ENCODE measurements at places on chromosomes 3 and 15.

DNA sequence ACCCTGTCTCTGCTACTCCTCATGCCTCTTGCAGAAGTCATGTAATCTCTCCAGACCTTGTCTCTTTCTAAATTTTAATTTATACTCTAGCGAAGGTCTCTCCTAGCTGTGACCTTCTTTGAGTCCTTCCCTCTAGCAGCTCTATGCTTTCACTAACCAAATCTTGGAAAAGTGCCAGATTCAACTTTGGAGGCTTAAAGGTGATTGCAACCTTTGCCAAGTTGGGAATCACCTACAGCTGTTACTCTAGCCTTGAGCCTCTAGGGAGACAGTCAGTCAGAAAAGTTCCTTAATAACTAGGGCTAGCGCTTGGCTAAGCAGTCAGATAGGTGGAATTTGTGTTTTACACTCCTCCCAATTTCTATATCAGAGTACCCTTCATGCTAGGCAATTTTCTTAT is 46.1 kb upstream of the ABI3BP start:
- no peak for DNase-seq

DNA sequence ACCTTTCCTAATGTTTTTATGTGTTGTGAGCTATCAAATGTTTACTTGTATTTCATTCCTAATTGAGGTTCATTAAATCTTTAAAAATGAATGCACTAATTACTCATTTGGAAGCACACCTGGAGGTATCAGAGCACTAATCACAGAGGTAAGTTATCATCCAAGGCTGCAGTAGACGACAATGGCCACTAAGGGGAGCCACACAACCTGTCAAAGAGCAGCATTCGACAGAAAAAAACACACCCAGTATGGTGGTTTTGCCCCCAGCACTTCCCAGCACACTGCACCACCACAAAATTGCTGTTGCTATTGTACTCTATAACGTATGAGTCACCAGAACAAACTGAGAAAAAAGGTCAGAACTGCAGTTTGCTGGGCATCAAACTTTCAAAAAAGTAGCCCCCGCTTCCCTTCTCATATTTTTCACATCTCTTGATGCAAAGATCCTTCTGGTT is 205.9 kb upstream of the IGF1R start:
- no peak for DNase-seq

GRCh38 chr3:11607816-11608215 is 35.9 kb downstream of the VGLL4 start:
- no peak for DNase-seq

DNA sequence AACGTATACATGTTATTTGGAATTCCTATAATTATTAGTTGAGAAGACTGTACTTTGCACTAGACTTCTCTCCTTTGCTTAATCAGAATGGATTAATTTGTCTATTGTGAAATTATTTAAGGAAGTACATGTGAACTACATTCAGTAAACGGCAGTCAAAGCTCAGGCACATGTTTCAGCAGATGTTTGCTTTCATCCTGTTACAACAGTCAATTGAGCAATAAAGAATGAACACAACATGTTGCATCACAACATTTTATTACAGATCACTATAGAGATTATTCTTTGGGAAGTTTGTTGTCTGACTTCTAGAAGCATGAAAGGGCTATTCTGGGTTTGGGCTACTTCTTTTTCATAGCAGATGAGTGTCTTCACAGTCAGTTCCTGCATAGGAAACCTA is 39.2 kb downstream of the RAB27A start:
- no peak for DNase-seq

- DNase-seq, result no peak
Observed at GRCh38 chr3:138408751-138409570, 25.5 kb upstream of the ESYT3 start.

DNA sequence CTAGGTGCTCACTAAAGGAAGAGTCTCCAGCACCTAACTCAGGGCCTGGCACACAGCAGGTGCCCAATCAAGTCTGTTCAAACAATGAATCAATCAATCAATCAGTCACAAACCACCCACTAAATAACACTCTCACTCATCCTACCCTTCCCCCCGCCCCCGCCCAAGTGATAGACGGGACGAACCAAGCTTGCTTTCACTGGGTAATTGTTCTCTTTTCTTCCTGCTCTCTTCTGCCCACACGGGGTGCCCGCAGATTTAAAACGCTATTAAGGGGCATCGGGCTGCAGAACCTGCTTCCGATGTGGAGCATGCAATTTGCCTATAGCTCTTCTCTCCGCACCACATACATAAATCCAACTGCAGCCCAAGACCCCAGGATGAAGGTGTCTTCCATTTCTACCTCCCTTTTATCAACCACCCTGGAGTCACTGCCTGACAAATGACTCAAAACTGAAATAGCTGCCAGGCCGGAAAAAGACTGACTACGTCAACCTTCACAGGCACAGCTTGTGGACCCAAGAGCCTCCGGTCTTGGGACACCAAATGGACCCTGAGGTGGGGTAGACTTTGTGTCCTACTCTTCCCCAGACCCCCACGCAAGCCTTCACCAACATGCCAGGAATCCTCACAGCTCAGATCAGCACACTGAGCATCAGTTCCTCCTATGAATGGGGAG is 1.7 kb downstream of the KLHL25 start:
- no peak for DNase-seq

- no peak for DNase-seq
Observed at GRCh38 chr3:10265833-10266232, 17.6 kb downstream of the TATDN2 start.

DNA sequence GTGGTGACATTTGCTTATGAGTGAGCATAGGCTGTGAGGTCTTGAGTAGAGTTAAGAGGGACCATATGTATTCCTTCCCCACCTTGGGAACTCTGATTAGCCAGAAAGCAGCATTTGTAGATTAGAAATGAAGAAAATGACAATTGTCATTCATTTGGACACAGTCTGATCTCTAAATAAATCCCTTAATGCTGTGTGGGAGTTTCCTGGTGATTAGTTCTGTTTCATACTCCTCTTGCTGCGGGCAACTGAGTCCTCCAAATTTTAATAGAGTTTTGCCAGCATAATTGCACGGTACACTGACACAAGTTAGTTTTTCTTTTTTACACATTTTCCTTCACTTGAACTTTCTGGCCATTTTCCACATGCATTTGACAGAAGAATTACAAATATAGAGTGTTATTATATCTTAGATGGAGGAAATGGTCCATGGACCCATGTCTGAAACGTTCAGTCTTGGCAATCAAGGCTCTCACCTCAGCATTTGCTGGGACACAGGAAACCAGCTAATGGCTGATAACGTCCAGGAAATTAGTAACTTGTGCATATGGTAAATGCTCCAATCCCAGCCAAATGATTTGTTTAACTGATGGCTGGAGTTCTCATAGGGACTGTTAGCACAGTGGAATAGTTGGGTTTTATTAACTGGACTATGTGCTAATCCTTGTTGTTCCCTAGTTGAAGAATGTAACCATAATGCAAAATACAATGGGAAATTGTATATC is 321.2 kb downstream of the RBMS3 start:
- DNase-seq, result no peak

DNA sequence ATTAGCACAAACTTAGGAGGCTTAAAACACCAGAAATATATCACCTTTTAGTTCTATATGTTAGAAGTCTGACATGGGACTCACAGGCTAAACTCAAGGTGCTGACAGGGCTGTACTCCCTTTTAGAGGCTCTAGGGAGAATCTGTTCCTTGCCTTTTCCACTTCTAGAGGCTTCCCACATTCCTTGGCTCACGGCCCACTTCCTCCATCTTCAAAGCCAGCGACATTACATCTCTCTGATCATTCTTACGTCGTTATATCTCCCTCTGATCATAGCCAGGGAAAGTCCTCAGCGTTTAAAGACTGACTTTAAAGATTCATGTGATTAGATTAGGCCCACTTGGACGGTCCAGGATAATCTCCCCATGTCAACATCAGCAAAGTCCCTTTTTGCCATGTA is 166.3 kb downstream of the GREM1 start:
- DNase-seq, result no peak

DNA sequence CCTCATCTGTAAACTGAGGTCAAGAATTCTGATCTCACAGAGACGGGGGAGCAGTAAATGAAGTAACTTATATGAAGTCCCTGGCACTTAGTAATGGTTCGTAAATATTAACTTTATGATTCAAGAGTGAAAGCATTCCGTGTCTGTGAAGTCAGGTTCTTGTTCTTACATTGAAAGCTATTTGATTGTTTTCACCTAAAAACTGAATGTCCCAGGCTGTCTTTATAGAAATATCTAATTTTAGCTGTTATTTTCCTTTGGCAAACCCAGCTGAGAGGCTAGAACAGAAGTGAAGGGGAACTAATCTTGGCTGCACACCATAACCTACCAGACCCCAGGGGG is 84.5 kb downstream of the CHSY1 start:
- no peak for DNase-seq

DNA sequence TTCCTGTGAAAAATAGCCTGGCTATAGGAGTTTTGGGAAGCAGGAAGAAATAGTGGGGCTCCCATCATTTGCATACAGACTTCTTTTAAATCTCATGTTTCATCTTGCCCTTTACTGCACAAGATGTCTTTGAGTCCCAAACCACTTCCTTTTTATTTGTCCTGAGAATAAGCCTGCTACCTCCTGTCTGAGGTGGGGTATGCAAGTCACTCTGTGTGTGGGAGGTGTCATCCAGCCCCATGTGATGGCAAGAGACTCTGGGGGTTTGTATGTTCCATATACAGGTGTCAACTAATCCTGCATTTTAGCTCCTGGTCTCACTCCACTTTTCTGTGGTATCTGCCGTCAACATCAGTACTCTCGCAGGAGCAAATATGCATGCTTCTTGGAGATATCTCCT is 102.0 kb downstream of the OTOL1 start:
- no peak for DNase-seq

DNA sequence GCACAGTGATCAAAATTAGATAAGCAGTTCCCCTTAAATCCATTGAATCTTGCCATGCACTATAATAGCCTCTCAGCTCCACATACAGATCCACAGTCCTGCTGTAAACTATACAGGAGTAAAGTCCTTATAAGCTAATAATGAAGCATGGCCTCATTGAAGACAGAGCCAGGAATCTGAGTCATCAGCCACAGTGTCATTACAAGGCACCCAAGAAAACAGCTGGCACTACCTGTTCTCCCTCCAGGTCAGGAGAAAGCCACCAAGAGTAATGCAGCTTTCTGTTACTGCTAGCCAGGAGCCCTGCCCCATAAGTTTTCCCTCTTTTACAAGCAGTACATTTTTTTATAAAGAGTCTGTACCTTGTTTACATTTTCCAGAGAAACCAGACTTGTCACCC is 27.3 kb downstream of the WDR49 start:
- no peak for DNase-seq

- no peak for DNase-seq
Observed at GRCh38 chr3:37072892-37073291, 79.6 kb downstream of the MLH1 start.

DNA sequence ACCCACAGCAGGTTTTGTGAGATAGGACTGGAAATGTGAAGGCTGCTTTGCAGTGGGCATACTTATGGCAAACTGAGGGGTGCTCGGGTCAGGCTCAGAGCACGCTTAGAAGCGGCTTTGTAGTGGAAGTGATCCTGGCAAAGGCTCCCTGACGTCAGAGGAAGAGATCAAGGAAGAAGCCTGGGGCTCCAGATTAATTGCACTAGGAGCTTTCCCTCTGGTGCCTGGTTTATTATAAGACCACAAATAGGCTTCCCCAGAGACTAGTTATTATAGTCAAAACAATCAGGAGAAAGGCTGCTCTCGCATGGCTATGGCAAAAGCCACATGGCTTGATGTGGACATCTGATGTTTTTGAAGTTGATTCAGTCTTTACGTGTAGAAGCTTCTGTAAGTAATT is 515.1 kb downstream of the GABRG3 start:
- no peak for DNase-seq

GRCh38 chr3:114221881-114222264 is 15.5 kb downstream of the ZNF80 start:
- no peak for DNase-seq

GRCh38 chr3:120795959-120796358 is 53.4 kb downstream of the GTF2E1 start:
- DNase-seq, result no peak

GRCh38 chr3:190307164-190307545 is 15.1 kb downstream of the CLDN1 start:
- DNase-seq, result no peak

- DNase-seq, result no peak
Observed at GRCh38 chr15:28994142-28994830, 108.5 kb downstream of the APBA2 start.

GRCh38 chr3:191292243-191293015 is 36.8 kb upstream of the CCDC50 start:
- no peak for DNase-seq

DNA sequence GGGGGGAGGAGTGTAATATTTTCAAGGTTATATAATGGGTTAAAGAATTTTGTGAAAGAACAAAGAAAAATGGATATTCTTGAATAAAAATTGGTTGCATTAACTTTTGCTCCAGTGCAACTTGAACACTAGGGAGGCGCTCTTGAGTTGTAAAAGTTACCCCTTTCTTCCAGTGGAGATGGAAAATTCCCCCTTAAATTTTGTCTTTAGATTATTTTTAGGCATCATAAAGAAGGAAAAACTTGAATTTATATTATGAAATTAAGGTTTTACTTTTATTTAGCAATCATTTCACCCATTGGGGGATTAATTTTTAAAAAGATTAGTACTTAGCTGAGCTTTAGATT is 550 bp upstream of the CHD2 start:
- DNase-seq, result no peak

DNA sequence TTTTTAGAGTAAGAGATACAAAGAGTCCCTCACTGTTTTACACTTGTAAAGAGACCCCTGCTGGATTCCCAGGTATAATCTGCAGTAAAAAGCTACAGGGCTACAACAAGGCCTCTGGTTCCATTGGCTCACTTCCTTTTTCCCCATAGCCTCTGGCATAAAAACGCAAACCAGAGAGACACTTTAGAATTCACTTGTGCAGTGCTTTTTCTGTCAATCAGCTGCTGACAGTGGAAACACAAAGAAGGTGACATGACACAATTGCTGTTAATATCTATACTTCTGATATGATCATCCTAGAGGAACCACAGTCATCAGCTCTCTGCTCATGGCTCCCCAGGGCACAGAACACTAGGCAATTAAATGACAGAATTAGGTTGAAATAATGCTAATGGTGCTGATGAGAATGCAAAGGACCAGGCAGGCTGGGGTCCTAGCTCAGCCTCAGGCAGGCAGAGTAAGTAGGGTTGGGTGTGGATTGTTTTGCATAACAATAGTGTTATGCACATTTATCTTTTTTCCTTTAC is 667.9 kb upstream of the CFAP20DC start:
- DNase-seq, result no peak

- no peak for DNase-seq
Observed at GRCh38 chr3:75978686-75979085, 193.3 kb upstream of the ZNF717 start.

DNA sequence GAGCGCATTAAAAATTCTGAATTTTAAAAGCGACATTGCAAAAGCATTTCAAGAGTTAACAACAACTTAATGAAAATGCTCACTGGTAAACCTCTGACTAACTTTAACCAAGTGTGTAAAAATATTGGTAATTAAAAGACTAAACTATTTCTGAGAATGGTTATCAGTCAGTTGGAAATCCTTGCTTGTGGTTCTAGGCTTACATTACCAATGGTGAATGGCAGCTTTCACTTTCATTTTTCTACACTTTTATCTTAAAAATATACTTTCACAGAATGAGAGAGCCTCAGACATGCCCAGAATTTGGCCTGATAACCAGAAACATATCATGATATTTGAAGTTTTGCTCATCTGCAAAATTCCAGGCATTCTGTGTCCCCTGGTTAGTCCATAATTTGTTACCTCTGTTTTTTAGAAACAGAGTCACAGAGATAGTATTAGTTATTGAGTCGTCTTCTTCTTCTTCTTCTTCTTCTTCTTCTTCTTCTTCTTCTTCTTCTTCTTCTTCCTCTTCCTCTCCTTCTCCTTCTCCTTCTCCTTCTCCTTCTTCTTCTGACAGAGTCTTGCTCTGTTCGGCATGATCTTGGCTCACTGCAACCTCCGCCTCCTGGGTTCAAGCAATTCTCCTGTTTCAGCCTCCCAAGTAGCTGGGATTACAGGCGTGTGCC is 5.5 kb upstream of the RNF111 start:
- no peak for DNase-seq

All from cortex of kidney (tissue), 1 donor.